ENCODE measurements at places on chromosomes 7 and 10.

DNA sequence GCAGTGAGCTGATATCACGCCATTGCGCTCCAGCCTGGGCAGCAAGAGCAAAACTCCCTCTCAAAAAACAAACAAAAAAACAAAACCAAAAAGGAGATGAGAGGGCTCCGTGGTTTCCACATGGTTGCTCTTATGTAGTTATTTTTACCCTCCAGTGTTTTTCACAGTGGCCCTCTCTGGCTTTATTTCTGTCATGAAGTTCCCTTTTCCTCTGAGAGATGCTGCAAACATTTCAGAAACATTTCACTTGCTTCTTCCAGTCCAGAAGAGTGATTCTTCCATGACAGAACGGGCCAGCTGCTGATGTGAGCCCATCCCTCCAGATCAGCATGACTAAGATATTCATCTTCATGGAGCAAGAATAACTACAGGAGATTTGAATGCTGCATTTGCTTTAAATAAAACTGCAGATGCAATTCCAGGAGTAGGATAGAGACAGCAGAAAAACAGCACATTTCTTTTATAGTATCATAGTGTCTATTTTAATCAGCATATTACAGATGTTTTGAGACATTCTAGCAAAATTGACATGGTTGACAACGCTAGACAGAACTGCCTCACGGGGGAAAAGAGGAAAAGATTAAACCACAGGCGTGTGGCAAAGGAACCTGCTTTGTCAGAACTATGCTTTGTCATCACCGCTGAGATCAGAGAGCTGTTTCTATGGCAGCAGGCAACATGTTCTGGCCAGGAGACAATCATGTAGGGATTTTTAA, 40.3 kb downstream of the NRCAM start:
- no peak for DNase-seq

GRCh38 chr10:110274072-110274627, 30.6 kb downstream of the SMNDC1 start:
- DNase-seq, result no peak

- DNase-seq, result no peak
Measured at GRCh38 chr7:155733582-155734444, 78.5 kb downstream of the SHH start.

- no peak for DNase-seq
Measured at GRCh38 chr7:92131764-92132330, 2.4 kb downstream of the CYP51A1 start.

GRCh38 chr10:3340127-3340730, 167.6 kb upstream of the PITRM1 start:
- no peak for DNase-seq

DNA sequence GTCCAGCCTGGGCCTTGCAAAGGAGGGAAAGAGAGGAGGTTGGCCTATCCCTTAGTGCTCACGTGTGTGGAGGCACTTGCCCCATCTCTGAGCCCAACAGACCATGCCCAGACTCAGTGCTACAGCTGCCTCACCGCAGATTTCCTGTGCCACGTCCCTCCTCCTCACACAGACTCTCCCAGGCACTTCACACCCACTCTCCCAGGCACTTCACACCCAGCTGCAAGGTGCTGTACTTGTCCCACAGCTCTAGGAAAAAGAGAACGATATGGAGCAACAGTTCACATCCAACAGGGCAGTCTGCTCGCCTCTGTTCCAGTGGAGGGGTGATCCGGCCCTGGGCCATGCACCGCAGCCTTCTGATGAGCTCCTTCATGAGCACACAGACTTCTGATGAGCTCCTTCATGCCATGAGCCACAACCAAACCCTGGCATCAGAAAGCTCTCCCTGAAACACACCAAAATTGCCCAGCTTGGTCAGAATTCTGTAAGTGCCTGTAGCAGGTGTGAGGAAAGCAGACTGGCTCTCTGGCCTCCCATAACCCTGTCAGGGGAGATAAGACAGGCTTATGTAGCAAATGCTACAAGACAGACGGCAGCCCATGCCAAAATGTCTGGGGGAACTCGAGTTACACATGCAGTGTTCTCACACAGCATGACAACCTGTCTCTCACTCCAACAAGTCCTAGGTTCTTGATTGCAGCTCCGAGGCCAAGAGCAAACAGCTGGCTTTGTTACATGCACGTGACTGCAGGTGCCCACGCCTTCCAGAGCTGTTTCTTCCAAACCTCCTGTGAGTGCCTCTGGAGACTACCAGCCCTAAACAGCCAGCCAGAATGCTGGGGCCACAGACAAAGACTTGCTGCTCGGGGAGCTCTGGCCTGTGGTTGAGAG, 348.5 kb downstream of the GRID1 start:
- no peak for DNase-seq

GRCh38 chr10:130045091-130045652, 65.5 kb downstream of the C10orf143 start:
- no peak for DNase-seq

DNA sequence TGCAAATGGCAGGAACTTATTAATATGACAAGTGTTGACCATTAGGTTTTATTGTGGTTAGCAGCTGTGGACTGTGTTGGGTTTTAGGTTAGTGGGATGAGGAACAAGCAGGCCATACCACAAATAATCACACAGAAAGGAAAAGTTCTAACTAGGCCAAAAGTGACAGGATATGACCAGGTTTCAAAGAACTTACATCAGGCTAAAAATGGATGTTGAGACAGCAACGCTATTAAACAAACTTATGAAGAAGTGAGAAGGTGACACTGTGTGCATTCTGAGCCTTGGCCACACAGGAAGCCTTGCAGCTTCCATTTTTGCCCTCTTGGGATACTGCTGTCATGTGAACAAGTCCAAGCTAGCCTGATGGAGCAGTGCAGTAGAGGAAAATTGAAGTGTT, 568.8 kb downstream of the HTR7 start:
- DNase-seq, result no peak

DNA sequence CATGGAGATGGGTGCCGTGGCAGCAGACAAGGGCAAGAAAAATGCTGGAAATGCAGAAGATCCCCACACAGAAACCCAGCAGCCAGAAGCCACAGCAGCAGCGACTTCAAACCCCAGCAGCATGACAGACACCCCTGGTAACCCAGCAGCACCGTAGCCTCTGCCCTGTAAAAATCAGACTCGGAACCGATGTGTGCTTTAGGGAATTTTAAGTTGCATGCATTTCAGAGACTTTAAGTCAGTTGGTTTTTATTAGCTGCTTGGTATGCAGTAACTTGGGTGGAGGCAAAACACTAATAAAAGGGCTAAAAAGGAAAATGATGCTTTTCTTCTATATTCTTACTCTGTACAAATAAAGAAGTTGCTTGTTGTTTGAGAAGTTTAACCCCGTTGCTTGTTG, 25.9 kb downstream of the BAG3 start:
- DNase-seq, result no peak

DNA sequence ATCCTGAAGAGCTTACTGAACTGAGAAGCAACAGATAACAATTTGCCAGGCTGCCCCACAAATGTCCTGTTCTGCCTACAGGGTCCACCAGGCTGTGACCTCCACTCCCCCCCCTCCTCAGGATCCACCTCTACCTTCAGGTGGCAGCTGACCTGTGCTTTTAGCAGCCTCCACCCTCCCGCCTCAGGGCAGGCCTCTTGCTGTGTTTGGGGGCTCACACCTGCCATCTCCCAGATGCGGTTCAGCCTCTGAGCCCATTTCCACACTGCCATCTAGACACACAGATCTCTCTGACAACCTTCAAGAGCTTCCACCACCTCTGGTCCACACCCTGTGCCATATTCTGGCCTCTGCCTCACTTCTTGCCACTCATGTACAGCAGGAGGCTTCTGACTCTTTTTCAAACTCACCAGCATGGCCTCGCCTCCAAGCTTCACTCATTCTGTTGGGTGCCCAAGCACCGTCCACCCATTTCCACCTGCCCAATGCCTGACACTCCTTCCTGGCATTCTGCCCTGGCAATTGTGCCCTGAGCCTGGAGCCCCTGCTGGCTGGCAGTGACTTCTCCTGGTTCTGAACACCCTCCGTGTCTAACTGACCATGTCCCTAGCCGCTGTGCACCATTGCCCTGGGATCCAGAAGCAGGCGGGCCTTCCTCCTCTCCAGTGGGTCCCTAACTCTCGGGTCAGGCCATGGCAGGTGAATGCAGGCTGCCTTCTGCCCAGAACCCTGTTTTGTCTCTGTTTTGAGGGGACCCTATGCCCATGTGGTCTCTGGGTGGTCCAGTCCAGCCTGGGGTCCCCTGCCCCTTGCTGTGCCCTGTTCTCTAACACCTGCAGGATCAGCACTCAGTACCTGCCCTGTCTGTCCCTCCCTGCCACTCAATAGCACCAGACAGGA, 18.5 kb downstream of the TMEM72 start:
- DNase-seq, result no peak

DNA sequence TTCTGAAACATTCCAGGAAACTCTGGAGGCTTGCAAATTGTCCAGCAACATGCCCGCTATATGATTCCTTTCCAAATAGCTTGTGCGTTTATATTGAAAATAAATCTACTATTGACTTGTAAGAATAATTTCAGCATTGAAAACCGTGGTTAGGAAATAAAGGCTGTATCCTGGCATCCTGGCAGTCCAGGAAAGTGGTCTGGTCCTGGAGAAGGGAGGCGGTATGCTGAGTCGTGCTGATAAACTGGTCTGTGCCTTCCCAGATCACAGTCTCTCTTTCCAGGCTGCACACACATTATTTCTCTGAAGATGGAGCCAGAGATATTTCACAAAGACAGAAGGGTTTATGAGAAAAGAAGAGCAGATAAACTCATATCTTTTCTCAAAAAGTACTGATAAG, 350.1 kb upstream of the COBL start:
- no peak for DNase-seq

- no peak for DNase-seq
Measured at GRCh38 chr10:129699722-129700340, 232.8 kb downstream of the MGMT start.

- no peak for DNase-seq
Measured at GRCh38 chr10:34298346-34298818, 516.7 kb downstream of the PARD3 start.

- DNase-seq, result no peak
Measured at GRCh38 chr10:35217455-35217854, 90.8 kb downstream of the CREM start.

GRCh38 chr7:69129524-69129923, 468.8 kb upstream of the AUTS2 start:
- no peak for DNase-seq

- no peak for DNase-seq
Measured at GRCh38 chr7:132386201-132386681, 190.0 kb downstream of the PLXNA4 start.

Data from HuH-7.5 (cell line).